ENCODE measurements at places on chromosomes 5 and 9.

GRCh38 chr5:40315126-40315525, 364.6 kb upstream of the PTGER4 start:
- no peak for DNase-seq

DNA sequence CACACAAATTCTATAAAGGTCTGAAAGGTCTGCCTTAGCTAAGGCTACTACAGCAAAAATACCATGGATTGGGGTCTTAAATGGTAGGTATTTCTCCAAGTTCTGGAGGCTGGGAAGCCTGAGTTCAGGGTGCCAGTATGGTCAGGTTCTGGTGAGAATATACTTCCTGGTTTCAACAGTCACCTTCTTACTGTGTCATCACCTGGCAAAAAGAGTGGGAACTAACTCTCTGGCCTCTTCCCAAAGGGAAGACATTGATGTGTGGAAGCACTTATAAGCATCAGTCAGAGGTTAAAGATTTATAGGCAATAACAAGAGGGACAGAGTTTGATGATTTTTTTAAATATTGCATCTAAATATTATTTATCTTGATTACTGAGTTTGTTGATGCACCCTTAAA, 53.0 kb downstream of the ZNF622 start:
- DNase-seq = no peak

GRCh38 chr9:133119846-133120500, 1.1 kb downstream of the RALGDS start:
- peak; percentile 46 for DNase-seq

- no peak for DNase-seq
These were observed 303.0 kb downstream of the CSNK1G3 start for GRCh38 chr5:123814801-123815470.

GRCh38 chr9:27719711-27720110, 146.4 kb upstream of the C9orf72 start:
- no peak for DNase-seq

DNA sequence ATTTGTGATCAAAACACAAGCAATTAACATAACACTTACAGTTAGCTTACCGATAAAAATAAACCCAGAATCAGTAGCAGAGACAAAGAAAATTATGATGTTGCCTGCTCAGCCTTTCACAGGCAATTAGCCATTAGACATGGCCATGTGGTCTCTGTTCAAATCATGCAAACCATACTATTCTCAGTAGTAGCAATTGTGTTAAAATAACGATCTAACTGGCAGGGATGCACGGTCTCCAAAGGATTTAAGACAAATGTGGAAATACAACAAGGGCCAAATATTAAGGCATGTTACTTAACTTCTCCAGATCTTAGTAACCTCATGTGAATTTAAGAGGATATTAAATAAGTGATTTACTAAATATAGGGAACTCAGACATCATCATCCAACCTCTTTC, 59.5 kb downstream of the PTBP3 start:
- DNase-seq = no peak

- DNase-seq = no peak
These were observed 75.2 kb upstream of the RASGRF2 start for GRCh38 chr5:80884929-80885328.

- DNase-seq = no peak
These were observed 14.0 kb downstream of the OLFML2A start for GRCh38 chr9:124790801-124791505.

DNA sequence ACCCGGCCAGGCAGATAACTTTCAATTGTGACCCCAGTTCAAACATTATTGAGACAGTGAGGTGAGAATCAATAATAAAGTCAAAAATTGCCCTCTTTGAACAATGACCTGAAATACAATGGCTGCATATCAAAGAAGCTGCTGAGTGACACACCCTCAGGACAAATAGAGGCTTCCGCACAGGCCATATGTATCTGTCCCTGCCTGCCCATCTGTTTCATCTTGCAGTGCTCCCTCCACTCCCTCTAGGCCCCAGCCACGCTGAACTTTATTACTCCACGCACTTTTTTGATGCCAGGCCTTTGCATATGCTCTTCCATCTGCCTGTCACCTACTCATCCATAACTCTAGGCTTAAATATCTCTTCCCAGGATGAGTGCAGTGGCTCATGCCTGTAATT, 15.9 kb upstream of the PFDN1 start:
- DNase-seq = no peak

DNA sequence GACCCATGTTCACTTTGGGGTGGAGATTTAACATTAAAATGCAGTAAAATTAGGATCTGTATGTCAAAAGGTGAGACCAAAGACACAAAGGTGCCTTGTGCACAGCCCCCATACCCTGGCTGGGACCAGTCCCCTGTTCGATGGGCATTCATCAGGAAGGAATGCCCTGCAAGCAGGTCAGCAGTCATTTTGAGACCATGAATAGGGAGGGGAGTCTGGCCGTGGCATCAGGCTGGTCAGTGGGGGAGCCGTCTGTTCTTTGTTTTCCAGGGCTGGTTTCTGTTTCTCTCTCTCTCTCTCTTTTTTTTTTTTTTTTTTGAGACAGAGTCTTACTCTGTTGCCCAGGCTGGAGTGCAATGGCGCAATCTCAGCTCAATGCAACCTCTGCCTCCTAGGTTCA, 68.9 kb upstream of the GOLM1 start:
- no peak for DNase-seq

DNA sequence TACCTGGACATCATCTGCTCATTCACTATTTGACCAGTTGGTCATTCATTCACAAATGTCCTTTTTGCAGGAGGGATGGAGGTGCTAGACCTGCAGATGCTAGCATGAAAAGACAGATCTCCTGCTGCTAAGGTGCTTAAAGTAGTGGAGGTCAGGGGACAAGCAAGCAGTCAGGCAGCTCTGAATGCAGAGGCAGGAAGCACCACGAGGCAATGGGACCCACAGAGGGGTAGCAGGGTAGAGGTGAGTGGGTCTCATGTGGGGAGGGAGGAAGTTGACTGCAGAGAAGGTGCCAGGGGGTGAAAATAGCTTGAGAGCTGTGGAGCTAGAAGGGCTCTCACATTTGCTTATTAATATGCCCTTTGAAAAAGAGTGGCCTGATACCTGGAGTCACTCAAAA, 25.2 kb downstream of the FXN start:
- DNase-seq = no peak

Measured in NCI-H1092 treated with DMSO at 0.1 percent for 48 hours (cell line).